ENCODE measurements at places on chromosomes 1 and 21.

- DNase-seq: no peak
Measured at GRCh38 chr1:78678324-78678723, 28.7 kb downstream of the IFI44 start.

DNA sequence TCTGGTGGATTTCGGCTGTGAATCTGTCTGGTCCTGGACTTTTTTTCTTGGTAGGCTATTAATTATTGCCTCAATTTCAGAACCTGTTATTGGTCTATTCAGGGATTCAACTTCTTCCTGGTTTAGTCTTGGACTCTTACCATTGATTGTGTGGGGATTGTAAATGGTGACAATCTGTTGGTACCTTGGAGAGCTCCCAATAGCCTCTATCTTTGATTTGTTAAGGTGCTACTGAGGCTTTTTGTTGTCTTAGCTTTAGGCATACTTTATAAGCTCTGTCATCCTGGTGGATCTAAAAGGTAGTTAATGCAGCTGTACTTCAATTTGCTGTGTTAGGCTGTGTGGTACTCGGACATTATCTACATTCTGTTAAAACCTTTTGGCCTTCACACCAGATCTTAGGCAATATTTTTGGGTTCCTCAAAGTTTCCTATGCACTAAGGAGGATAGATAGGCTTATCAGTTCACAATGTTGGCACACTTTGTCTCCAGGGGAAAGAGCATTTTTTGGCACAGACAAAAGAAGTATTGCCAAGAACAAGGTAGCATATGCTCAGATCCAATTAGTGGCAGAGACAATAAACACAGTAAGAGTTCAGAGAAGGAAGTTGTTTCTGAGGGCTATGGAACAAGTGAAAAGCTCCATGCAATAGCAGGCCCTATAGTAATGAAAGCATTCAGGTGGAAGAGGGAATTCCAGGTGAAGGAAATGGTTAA, 230.4 kb downstream of the PDE4B start:
- no peak for DNase-seq

DNA sequence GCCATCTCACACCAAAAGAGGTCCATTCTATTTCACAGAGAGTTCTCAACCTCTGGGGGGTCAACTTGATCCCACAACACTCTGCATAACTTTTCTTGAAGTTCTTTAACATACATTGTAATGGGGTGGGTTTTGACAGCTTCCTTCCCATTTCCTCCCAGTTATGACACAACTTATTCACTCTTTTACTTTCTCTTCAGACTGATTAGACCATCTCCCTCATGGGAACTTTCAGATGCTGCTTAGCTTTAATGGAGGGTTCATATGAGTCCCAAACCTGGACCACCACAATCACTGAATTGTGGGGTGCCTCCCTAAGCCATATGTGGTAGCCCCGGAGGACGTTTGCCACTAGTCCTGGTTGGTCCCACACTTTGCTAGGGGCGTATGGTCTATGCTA, 28.3 kb upstream of the KCNJ15 start:
- no peak for DNase-seq

DNA sequence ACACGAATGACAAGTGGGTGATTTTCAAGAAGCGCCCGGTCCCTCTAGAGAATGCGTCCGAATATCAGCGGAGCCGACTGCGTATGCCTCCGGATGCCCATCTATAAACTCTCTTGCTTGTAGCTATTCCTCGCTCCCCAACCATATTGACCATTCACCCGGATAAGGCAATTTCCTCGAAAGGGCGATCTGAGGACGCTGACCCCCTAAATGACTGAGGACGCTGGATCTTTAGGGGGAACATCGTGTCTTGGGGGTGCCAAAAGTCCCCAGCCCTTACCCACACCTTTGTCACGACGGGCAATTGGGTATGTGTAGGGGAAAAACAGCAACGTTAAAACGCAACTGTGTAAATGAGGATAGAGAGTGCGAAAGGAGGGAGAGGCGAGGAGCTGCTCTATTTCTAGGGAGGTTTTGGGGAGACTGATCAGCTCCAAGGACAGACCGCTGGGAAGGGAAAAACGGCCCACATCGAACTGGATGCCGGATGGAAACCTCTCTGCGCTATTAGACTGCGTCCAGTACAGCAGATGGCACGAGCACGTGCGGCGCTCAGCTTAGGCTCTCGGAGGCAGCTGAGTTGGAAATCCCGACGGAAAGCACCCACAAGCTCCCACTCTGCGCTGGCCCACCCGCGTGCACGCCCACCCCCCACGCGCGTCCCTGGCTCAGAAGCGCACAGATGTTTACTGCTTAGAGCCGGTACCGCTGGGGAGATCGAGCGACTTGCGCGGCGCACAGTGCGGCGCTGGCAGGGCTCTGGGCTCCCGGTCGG, 2.9 kb upstream of the PRRX1 start:
- no peak for DNase-seq

DNA sequence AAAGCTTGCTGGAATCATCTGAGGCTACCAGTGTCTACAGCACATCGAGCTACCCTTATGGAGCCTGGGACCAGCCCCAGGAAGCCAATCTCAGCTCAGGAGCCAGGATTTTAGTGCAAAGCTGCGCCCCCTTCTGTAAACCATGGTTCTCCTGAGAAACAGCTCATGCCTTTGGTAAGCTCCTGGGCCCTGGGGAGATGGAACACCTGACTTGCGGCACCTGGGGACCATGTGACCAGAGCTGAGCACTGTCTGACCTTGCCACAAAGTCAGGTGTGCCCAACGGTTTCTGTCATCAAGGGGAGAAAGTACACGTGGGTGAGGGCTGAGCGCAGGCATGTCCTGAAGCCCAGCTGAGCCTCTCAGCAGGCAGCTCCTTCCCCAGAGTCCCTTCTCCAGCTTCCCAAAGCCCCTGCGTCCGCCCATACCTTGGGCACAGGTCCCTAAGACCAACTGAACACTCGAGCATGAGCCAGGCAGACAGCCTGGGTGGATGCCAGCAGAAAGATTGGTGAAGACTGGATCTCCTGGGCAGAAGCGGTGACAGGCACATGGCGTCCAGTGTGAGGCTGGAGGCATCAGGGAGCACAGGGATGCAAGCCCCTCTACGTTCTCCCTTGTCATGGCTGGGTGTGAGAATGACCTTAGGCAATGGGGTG, 57.9 kb upstream of the TENT5B start:
- DNase-seq: no peak

DNA sequence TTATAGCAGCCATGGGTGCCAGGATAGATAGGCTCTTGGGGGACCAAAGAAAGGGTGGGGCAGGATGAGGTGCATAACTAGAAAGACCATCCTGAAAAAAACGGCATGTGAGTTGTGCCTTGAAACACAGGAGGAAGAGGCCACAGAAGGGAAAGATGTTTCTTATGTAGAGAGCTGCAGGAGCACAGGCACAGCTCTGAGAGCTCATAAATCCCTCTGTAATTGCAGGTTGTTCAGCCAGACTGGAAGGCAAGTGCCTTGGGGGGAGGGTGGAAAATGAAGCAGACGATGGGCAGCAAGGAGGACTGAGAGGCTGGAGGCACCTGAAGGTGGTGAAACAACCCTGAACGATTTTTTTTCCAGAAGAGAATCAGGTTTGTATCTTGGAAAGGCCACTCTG, 170.7 kb downstream of the NR5A2 start:
- no peak for DNase-seq

DNA sequence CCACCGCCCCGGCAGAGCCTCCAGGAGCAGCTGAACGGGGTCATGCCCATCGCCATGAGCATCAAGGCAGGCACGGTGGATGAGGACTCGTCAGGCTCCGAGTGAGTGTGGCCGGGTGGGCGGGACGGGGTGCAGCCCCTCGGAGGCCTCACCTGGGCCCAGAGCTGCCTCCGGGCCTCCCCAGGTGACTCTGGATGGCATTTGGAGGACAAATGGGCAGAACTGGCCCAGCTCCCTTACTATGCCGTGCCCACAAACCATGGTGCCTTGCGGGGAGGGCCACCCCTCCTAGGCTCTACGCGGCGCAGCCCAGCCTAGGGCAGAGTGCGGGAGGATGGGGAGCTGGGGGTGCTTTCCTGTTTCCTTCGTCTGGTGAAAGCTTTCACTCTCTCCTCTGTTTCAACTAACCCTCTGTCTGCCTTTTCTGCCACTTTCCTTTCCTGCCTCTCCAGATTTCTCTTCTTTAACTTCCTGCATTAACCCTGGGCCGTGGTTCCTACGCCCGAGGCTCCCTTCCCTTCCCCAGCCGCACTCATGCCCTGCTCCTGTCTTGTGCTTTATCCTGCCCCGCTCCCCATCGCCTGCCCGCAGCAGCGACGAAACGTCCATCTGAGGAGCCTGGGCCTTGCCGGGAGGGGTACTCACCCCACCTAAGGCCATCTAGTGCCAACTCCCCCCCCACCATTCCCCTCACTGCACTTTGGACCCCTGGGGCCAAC, 9.2 kb downstream of the PSRC1 start:
- DNase-seq: no peak
